ENCODE measurements at places on chromosomes 12 and 14.

DNA sequence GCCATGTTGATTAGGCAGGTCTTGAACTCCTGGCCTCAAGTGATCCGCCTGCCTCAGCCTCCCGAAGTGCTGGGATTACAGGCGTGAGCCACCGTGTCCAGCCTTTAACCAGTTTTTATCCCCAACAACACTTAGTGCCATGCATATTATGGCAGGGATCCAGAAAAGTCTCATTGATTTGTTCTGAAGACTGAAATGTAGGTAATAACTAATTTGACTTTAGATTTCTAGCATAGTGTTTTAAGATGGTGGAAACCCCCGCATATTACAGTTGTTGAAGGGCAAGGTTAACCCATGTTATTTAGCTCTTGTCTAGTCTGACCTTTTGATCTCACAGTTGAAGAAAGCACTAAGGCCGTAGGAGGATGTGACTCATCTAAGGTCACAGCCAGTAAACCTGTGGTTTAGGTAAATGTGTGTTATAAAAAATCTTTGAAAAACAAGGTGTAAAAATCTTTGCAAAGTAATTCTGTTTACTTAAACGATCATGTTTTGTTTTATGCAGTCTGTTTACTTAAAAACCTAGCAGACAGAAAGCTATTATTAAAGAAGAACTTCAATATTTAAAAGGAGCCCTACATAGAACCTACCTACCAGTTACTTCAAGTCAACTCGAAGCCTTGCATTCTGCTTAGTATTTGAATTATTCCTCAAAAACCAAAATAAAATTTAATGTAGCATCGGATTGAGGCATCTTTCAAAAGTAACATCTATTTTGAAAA, 24.8 kb downstream of the BICDL1 start:
- no peak for DNase-seq

GRCh38 chr12:69987579-69988091, 162.6 kb downstream of the MYRFL start:
- DNase-seq = no peak

- DNase-seq = no peak
Observed at GRCh38 chr14:34379816-34380470, 82.1 kb downstream of the SPTSSA start.

DNA sequence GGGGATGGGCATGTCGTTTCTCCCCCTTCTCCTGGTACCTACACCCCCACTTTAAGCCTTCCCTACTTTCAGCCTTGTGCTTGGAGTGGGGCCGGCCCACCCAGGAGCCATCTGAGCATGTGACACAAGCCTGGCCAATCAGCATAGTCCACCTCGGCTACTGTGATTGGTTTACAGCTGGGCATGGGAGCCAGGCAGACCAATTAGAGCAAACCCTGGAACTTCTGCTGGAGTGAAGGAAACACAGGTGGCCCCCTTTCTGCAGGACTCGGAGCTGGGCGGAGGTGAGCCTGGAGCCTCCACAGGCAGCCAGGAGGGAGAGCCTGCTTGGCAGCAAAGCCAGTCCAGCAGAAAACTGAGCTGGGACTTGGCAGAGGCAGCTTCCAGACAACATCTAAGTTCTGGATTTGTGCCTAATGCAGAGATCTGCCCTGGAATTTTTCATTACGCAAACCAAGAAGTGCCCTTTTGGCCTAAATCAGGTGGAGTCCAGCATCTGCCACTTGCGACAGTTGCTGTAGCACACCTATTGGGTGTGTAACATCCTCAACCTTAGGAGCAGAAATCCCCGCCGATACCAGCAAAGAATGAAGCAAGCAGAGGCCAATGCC, 59.5 kb downstream of the SCARB1 start:
- DNase-seq = peak; percentile 67

GRCh38 chr14:49303946-49304516, 282.1 kb downstream of the RPS29 start:
- DNase-seq = peak; percentile 61

- no peak for DNase-seq
Observed at GRCh38 chr14:63512861-63513260, 30.3 kb downstream of the PPP2R5E start.

DNA sequence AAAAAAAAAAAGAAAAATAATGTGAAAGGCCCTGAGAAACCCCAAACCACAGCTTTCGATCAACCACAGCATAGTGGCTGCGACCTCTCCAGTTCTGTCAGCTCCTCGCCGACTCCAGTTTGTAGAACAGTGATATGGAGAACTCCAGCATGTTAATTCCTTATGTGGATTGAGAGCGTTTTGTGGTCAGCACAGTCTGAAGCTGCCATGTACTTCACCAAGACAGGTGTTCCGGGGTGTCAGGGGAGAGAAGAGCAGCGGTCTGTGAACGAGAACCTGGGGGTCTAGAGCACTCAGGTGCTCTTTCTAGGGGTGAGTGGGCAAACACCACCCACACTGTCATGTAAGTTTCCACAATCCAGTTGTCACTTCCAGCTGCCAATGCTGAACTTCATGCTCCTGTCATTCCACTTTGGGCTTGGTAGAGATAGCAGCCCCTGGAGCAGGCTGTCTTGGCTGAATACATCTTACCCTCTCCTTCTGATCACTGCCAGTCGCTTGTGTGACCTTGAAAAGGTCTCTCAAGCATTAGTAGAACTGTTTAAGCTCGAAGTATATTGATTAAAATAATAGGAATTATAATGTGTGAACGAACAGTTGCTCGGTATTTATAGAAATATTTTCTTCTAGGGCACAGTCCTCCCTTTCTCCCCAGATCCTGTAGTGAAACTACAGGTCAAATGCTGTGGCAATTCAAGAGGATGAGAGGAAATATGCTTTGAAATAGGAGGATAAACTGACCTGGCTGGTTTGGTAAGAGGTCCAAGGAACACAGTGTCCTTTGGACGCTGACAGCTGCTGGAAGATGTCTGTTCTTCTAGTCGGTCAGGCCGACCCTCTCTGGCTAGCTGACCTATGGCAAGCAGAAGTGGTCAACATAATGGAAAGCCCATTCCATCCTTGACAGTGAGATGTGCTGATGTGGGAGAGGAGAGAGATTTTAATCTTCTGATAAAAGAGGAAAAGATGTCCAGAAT, 15.7 kb upstream of the MAX start:
- no peak for DNase-seq

DNA sequence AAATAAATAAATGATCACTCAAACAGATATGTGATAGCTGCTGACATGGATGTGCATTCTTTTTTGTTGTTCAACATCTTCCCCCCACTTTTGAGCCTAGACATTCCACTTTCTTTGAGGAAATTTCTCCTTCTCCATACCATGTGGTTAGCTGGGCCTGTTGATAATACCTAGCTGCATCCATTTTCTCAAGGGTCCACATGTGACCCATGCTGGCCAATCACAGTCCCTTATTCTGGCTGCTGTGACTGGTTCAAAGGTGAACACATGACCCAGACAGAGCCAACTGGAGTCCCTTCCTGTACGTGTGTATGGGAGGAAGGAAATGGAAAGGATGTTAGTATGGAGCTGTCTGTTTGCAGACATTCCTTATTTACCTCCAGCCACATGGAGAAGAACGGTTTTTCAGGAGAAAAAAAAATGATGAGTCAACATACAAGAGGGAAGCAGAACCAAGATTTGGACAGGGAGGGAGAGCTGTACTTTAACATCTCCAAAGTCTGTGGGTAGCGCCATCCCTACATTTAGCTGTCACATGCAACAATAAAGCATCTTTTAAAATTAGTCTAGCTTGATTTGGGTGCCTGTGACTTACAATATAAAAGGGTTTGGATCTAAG, 391.7 kb upstream of the TBX3 start:
- no peak for DNase-seq

DNA sequence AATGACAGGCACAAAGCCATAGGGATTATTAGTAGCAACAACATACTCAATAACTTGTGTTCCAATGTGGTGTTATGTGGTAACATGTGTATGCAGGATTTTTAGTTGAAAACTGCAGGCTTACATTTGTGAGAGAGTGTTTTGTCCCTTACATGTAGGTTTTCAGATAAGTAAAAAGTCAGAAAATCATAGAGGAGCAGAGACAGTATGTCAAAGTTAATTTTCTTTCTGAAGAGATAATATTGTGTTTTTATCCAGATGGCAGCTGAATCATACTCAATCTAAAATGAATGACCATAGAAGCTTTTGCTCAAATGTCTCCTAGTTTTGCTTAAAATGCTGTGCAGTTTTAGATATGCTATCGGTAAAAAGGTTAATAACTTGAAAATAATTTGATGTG, 277.0 kb downstream of the TRHDE start:
- DNase-seq = no peak

DNA sequence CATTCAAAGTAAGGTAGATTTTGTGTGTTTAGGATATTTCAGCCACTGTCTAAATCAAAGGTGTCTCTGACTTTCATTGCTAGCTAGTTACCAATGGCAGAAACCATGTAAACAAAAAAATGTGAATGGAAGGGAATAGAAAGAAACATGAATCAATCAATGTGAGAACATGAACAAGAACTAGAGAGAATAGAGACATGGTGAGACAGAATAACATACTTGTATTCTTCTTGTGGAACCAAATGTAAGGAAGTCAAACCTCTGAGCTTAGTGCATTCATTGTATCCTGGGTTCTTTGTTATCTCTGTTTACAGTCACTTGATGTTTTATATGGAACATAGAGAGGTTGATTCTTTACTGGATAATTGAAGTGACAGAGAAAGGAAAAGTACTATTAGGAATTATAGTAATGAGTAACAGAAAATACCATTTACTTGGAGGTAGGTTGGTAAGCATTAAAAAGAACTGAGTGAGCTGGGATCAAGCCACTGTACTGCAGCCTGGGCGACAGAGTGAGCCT, 2.6 kb upstream of the WNK1 start:
- no peak for DNase-seq

GRCh38 chr12:101931498-101932326, 54.3 kb downstream of the DRAM1 start:
- DNase-seq = no peak

- no peak for DNase-seq
Observed at GRCh38 chr12:10067264-10067663, 31.5 kb downstream of the CLEC1A start.

DNA sequence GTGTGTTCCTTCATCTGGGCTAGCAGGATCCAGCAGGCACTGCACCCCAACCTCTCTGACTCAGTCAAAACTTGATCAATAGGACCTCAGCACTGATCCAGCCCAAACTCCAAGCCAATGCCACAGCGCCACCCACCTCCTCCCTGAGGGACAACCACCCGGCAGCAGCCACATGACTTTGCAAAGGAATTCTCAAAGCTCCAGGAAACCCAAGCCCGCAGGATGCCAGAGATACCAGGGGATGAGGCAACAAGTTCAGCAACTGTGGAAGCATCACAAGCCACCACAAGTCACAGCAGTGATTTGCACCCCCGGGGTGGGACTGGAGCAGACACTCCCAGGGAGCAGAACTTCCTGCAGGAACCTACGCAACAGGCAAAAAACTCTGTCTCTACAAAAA, 37.3 kb downstream of the ACTN1 start:
- DNase-seq = peak; percentile 74

- DNase-seq = peak; percentile 47
Observed at GRCh38 chr14:106831322-106831720, 1304.9 kb downstream of the TMEM121 start.

GRCh38 chr14:68658943-68659931, 133.6 kb downstream of the ZFP36L1 start:
- peak; percentile 42 for DNase-seq

DNA sequence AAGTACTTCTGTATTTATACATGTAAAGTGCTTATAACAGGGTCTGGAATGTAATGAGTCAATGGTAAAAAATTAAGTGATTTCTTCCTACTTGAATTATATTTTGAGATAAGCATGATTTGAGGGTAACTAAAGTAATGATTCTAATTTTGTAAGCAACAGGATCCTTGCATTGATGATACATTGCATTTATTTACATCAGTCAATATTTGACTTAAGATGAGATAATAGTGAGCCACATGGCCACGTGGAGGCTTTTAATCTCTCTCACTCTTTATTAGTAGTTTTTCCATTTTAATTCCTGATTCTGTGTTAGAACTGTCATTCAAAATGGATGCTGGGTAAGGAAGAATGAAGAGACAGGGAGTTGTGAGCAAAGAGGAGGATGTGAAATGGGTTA, 298.1 kb upstream of the PRICKLE1 start:
- DNase-seq = no peak

DNA sequence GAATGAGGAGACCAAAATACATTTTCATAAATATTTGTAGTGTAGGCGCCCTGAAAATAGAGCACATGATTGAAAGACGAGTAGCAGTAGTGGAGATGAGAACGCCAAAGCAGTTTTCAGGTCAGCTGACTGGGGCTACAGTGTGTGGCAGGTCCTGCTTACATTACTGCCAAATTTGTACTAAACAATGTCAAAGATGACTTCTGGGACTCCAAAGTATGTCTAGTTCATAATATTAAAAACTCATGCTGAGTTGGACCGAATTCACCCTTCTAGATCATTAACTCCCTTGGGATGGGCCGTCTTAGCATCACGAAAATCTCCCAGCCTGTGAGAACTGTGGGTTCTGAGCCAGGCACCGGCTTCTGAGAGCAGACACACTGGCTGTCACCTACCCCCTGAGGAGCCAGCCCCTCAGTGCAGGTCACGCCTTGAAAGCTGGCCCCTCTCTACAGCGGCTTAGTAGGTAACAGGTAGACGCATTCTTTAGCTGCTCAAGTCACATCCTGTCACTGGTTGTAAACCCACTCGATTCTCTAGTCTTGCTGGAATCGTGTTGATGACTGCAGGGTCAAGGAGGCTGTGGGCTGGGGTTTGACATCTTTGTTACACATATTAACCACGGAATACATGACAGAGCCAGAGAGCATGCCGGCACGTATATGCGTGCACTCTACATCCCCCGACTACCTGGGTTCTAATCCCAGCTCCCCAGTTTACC, 210.4 kb downstream of the ETV6 start:
- DNase-seq = no peak

DNA sequence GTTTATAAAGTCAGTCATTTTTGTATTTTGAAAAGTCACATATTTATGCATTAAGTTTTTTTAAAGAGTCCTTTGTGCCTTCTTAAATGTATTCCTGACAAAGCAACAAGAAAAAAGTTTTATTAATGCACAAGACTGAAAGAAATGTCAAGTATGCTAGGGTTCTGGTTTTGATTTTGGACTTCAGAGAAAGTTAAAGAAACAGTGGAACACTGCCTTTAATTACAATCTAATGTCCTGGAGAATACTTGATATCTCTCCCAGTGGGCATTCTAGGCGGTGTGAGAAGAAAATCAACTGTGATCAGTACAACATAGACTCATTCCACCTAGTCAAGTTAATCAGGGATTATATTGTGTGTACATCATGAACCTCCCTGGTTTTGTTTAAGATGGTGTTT, 49.9 kb downstream of the PRICKLE1 start:
- DNase-seq = no peak

GRCh38 chr12:77992760-77993159, 162.1 kb downstream of the NAV3 start:
- no peak for DNase-seq

All from H1 (cell line).